K562 (cell line): ENCODE measurements at places on chromosomes 3 and 15. TPM values are rescaled to one million over a fixed set of nuclear protein-coding genes. Genes with fewer than 3 reads are reported as not detected.

The ALDH1A2 gene
- 393 and 398 TPM in 2 replicates for total RNA-seq

The PARP9 gene
- total RNA-seq: 3.1 and 3.4 TPM in 2 replicates

The NEK4 gene
- total RNA-seq: 17.6 and 23.1 TPM in 2 replicates

The GNAT1 gene
- not detected in 2 replicates for total RNA-seq

The TYRO3 gene
- 33.5 and 37.6 TPM in 2 replicates for total RNA-seq

The PLA2G4D gene
- 0.04 TPM in 1 of 2 replicates, not detected in the other for total RNA-seq

The ZDHHC19 gene
- 5.5 and 6.1 TPM in 2 replicates for total RNA-seq

The PIK3CB gene
- total RNA-seq: 53.8 and 62.6 TPM in 2 replicates

The GP9 gene
- total RNA-seq: not detected in 2 replicates

The COLQ gene
- total RNA-seq: 0.27 TPM in 1 of 2 replicates, not detected in the other

The LIPH gene
- 1.3 TPM in 2 replicates for total RNA-seq

The HRH1 gene
- total RNA-seq: 0.04 TPM in 1 of 2 replicates, not detected in the other

The PLD1 gene
- 20.0 and 28.8 TPM in 2 replicates for total RNA-seq

The FYTTD1 gene
- 76.3 and 83.8 TPM in 2 replicates for total RNA-seq

The CLDN1 gene
- 0.16 and 0.34 TPM in 2 replicates for total RNA-seq

The SEMA5B gene
- total RNA-seq: not detected in 2 replicates

The GPR176 gene
- 1.0 and 1.2 TPM in 2 replicates for total RNA-seq

The IFT57 gene
- 10.9 and 12.9 TPM in 2 replicates for total RNA-seq

DNA sequence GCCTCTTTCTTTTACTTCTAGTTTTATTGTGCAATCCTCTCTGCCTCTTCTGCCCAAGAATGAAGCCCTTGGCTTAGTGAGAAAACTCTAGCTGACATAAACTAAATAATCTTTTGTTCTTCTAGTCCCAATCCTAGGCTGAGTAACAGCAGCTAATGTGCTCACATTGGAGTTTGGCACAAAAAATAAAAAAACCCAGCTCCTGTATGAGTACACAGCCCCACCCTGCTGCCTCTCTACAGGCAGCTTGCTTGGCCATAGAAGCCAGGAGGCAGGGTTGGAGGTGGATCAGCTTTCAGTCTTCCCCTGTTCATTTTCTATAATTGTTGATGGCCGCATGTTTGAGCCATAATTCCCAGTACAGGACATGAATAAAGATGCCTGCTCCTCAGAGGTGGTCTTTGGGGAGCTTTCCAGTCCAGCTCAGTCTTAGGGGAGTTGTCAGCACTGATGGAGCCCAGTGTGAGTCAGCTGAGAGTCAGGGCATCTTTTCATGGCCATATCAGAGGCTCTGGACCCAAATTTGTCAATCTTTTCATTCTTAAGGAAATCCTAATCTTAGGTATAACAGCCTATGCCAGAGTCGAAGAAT, 46.7 kb downstream of the RTP1 start:
- DNase-seq: no peak

GRCh38 chr3:55636300-55637195, 149.4 kb upstream of the WNT5A start:
- no peak for DNase-seq

GRCh38 chr15:76776969-76777368, 128.2 kb downstream of the SCAPER start:
- no peak for DNase-seq

- DNase-seq: no peak
Observed at GRCh38 chr3:186630950-186631641, 9.1 kb upstream of the FETUB start.

- DNase-seq: peak; percentile 45
Observed at GRCh38 chr3:42755681-42756578, 17.1 kb downstream of the CCDC13 start.

- DNase-seq: no peak
Observed at GRCh38 chr15:77010312-77010686, 15.4 kb downstream of the PSTPIP1 start.

- DNase-seq: no peak
Observed at GRCh38 chr3:194274424-194275085, 76.6 kb downstream of the CPN2 start.

- DNase-seq: no peak
Observed at GRCh38 chr3:125310623-125311081, 64.5 kb downstream of the ZNF148 start.

DNA sequence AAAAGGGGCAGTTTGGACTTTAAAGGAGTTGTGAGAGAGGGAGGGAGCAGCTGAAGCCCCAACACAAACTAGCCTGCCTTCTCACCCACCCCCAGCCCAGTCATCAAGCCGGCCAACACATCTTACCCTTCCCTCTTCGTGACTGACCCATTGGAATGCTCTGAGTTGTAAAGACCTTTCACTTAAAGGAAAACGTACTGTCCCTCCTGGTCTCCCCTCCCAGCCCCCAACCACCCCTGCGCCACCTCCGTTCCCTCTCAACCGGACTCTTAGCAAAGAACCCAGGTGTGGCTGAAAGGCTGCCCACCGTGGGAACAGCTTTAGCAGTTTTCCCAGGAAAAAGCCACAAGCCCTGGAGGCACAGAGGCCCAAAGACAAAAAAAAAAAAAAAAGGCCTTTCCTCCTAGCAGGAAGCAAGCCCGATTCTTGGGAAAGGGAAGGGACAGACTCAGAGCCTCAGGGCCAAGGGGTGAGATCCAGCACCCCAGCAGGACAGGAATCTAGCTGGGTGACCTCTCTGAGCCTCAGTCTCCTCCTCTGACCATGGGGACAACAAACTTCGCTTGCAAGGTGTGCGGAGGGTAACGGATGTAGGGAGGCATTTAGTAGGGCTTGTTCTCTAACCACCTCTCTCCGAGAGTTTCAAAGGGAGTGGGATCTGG, 2.4 kb downstream of the CYP11A1 start:
- no peak for DNase-seq

DNA sequence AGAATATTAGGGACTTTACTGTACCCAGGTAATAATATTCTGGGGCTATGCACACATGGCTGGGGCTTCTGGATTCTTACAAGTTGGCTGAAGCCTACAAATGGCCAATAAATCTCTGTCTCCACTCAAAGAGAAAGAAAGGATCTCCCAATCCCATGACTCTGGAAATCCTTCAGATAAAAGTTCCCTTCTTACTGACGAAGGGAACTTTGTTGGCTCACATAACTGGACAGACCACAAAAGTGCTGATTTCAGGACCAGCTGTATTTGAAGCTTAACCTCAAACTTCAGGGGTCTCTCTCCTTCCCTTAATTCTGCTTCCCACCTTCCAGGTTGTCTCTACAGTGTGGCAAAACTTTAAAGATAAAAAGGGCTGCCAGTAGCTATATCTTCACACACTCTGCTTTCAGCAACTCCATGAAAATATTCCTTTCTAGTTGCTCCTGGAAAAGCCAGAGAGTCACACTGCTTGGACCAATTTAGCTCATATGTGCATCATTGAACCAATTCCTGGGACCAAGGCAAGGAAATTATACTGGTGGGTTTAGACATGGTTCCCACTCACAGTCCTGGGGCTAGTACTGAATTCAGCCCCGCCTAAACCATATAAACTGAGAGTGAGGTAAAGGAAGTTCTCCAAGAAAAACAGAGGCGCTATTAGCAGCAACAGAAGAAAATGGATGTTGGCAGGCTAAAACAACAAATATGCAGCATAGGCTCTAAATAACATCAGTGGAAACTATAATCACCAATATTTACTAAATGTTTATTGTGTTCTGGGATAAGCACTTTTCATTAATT, 290.0 kb upstream of the GADL1 start:
- no peak for DNase-seq

GRCh38 chr3:196044513-196044912, 37.4 kb downstream of the TFRC start:
- no peak for DNase-seq

DNA sequence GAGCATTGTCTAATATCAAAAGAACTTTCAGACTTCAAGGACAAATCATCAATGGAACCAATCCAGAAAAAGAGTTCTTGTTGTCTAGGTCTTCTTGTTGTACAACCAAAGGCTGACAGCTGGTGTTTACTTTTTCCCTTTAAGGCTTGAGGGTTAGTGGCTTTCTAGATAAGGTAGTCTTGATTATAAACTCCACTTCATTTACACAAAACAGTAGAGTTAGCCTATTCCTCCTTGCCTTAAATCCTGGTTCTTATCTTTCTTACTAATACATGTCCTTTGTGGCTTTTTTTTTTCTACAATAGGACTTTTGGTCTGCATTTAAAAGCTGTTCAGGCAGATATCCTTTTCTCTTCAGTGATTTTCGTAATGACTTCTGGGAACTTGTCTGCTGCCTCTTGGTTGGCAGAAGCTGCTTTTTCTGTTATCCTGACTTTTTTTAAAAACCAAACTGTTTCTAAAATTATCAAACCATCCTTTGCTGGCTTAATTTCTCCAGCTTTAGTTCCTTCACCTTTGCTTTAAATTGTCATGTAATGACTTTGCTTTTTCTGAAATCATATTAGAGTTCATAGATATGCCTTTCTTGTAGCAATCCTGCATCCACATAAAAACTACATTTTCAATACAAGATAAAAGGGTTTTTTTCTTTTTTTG, 44.8 kb downstream of the STRIT1 start:
- DNase-seq: no peak

GRCh38 chr15:38861108-38861507, 296.5 kb upstream of the RASGRP1 start:
- DNase-seq: no peak

- no peak for DNase-seq
Observed at GRCh38 chr15:55235546-55236036, 38.9 kb upstream of the RSL24D1 start.

DNA sequence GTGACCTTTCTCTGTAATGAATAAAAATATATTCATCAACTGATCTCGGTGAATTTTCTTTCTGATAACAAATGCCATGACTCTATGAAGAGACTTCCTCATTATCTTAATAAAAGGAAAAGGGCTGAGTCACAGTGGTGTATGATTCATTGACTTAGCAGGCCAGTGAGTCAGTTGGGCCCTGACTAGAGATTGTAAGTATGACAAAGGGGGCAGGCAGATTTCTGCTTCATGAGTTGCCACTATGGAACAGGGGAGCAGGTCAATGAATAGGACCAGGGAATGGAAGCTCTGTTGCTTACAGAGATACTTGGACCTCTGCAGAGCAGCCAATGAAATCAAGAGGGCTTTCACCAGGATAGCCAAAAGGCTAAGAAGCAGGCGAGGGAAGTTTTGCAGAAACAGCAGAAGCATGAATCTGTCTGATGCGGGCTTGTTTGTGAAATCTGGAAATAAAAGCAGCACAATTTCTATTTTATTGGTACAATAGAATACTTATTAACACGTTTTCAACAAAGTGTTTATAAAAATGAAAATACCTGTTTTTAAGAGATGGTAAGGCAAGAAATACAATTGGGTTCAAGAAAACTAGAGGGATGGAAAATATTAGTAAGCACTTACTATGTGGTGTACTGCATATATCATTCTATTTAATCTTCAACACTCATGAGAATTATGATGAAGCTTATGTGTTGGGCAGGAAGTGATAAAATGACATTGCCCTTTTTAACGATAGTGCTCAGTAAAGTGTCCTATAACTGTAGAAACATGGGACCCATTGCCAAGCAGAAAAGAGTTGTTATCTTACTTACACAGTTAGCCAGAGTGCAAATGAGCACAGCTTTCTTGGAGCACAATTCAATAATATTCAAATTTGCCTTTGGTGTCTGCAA, 169.8 kb upstream of the MYRIP start:
- peak; percentile 66 for DNase-seq

DNA sequence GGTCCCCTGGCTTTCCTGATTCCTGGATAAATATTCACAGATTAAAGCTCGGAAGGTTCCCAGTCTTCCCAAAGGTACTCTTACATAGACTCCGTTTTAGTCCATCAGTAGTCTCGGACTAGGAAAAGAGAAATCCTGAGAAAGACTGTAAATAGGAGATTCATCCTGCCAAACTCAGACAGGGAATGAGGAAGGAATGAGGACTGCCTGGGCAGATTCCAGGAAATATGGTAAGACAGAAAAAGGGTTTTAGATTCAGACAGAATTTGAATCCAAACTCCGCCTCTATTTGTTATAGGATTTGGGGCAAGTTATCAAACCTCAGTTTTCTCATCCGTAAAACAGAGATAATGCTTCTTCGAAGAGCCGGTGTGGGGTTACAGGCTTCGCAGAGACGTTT, 77.8 kb upstream of the VGLL4 start:
- no peak for DNase-seq

- no peak for DNase-seq
Observed at GRCh38 chr15:92885224-92886041, 14.7 kb upstream of the CHD2 start.

GRCh38 chr3:157414861-157415260, 21.8 kb upstream of the PTX3 start:
- DNase-seq: no peak

DNA sequence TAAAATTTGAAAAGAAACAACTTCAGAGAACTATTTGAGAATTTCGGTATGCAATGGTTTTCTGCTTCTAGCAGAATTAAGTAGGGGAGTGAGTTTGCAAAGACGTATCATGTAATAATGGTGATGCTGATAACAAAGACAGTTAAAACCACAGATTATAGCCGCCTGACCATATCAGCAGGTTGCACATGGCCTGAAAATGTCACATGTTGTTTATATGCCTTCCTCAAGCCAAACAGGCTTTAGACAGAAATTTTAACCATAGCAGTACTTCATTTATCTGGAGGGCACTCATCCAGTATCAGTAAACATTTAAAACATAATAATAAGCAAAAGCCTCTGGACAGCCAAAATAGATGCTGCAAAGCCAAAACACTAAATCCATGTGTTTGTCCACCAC, 131.7 kb downstream of the RYR3 start:
- DNase-seq: no peak

DNA sequence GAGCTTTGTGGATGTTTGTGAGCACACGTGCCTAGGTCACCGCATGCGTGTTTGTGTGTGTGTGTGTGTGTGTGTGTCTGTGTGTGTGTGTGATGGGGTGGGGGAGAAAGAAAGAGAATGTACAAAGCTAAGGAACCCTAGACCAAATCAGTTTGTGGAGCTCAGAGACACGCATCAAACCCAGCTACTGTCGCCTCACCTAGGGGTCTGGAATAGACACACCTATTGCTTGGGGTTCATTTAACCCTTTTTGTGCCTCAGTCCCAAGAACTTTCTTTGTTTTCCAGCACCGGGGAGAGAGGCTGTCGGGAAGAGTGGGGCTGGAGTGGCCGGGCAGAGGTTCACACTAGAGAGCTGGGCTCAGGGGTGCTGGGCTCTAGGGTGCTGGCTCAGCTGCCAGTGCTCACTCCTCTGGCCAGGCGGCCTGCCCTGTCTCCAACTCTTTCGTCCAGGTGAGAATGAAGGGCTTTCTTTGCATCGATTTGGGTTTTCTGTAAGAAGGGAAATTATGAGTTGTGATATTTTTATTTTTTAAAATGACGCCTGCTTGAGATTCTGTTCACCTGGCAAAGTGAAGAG, 221.6 kb downstream of the MEIS2 start:
- DNase-seq: no peak

DNA sequence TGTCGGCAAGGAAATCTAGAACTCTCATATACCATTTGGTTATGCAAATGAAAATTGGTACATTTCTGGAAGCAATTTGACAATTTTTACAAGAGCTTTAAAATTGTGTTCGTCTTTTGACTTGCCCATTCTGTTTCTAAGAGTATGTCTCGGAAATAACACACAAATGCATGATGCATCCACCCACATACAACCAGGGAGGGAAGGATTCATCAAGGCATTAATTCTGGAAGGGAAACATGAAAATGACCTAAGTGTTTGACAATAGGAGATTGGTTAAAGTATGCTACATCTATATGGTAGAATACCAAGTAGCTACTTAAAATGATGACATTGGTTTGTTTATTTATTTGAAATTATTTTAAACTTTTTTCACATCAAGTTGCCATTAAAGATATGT, 58.6 kb downstream of the PIAS1 start:
- no peak for DNase-seq

GRCh38 chr3:22922317-22922716, 280.8 kb upstream of the UBE2E2 start:
- no peak for DNase-seq

- DNase-seq: no peak
Observed at GRCh38 chr15:100762913-100763834, 116.5 kb upstream of the ALDH1A3 start.

- no peak for DNase-seq
Observed at GRCh38 chr3:14137445-14137844, 12.6 kb downstream of the TMEM43 start.
